ENCODE measurements at places on chromosomes 2 and 18.

- no peak for DNase-seq
These were observed 8.6 kb upstream of the TMEM214 start for GRCh38 chr2:27024188-27024587.

- no peak for DNase-seq
These were observed 32.1 kb downstream of the ASAP2 start for GRCh38 chr2:9238591-9239326.

DNA sequence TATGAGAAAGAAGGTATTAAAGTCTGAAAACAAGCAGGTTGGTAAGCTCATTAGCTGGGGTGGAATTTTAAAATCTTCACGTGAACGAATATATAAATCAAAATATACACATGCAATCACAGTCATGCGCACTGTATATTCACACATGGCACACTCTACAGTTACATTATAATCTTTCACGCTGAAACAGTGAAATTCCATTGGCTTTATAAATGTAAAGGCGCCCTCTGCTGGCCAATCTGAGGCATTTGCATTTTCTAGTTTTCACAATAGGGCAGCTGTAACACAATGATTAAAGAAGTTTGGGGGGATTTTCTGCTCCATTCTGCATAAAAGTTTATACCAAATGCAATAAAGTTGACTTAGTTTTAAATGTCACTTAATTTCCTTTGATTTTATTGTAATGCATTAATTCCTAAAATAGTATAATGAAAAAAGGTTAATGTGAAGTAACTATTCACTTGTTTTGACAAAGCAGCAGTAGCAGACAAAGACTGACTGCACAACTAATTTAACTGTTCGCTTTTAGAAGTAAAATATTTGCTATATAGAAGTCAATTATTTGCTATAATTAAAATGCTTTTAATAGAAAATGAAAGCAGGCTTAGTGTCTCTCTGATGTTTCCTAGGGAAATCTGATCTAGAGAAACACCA is 17.2 kb downstream of the IFIH1 start:
- peak; percentile 19 for DNase-seq

GRCh38 chr2:132577686-132578085 is 92.3 kb downstream of the LYPD1 start:
- no peak for DNase-seq

- no peak for DNase-seq
These were observed 122.8 kb upstream of the COL5A2 start for GRCh38 chr2:189302274-189302948.

GRCh38 chr2:235105821-235106359 is 154.1 kb downstream of the SH3BP4 start:
- DNase-seq = no peak

GRCh38 chr2:190328573-190329147 is 9.0 kb upstream of the HIBCH start:
- no peak for DNase-seq

DNA sequence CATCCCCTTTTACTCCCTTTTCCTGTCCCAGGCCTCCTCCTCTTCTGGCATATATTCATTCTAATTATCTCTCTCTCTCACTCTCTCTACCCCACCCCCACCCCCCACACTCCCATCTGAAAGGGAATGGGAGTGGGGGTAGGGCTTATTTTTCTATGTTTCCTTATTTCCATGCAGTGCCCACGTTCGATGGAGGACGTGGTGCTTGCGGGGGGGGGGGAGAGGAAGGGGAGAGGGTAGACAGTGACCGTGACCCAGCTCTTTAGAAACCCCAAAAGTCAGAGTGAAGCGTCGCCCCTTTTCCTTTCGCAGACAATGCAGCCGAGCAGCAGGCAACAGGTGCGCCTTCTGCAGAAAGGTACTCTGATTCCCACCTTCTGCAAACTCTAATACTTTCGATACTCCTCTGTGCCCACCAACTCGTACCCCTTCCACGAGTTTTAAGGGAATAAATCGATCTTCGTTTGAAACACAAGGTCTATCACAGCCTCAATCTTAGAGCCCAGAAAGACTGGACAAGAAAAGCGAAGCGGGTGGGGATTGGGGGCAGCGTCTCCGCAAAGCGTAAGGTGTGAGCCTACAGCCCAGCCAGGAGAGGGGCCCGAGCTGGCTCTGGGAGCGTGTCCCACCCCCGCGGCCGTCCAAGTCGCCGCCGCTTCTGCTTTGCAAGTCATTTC is 891 bp upstream of the NR4A2 start:
- no peak for DNase-seq

DNA sequence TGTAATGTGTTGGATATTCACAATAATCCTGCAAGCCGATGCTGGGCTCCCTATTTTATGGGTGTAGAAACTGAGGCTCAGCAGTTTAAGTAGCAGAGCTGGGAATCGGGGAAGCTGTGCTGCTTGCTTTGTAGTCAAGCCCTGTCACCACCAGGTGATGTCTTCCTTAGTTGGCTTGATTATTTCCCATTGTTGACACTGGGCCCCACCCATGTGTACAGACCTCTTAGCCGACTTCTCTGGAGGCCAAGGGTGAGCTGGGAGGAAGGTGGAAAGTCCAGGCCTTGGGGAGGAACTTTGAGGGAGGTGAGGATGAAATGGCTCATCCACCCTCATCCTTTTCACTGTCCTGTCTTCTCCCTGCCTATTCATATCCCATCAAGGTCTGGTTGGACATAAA is 60.0 kb downstream of the CAPN13 start:
- DNase-seq = no peak

DNA sequence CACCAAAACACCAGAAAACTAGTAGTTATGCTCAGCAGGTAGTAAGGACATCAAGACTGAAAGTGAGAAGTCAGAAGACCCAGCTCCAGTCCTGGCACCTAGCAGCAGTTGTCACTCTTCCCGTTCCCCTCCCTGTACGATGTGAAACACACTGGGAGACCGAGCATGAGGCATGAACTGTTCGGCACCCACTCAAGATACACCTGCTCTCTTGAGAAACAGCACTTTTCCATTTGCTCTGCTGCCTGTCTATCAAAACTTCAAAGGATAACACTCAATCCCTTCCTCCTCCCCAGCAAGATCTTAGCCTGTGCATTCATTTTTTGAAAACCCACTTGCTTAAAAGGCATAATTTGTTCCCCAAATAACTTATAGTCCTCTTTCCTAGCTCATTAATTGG is 123.9 kb downstream of the PLEKHM3 start:
- DNase-seq = no peak

DNA sequence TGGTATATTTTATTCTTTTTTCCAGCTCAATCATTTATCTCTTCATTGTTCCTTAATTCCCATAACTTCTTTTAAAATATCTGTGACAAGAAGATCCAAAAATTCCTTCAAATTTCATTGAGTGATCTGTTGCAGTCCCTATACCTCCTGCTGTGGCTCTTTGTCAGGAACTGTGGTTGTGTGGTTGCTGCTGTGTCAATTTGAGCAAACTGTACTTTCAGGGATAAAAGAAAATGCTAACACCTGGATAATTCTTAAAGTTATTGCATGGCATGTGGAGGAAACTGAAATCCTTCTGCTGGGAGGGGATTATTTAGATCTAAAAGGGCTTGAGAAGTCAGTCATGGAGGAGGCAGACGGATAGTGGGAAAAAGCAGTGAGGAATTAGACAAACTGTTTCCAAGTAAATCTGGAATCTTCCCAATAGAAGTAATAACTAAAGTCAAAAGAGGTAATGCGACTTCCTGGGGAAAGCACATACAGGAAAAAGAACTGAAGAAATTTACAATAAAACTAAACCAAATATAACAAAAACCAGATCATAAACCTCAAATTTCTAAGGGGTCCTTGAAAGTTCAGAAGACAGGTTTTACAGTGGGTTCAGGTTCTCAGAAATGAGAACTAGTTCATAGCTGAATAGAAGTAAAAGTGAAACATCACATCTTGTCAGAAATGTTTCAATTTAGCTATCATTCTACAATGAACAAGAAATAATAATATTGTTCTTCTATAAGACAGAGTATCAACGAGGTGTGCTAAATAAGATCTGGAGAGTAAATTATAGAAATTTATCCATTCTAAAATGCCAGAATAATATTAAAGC is 33.5 kb upstream of the CD226 start:
- DNase-seq = no peak

- no peak for DNase-seq
These were observed 31.8 kb downstream of the METAP1D start for GRCh38 chr2:172031536-172031935.

DNA sequence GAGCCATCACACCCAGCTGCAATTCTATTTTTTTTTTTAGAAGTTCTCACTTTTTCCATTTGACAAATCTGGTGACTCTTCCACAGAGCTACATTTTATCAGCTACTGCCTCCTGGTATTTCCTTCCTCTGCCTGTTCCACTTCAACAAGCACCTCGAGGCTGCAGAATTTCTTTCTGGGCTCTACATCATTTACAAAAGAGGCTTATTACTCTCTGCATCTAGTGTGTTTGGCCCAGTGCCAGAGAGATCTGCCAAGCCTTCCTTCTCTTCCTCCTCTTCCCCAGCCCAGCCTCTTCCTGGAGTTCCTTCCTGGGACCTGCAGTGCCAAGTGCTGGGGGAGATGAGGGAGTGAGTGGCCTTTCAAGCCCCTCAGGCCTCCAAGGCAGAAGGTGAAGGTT is 119.6 kb upstream of the ITGA6 start:
- DNase-seq = peak; percentile 38

DNA sequence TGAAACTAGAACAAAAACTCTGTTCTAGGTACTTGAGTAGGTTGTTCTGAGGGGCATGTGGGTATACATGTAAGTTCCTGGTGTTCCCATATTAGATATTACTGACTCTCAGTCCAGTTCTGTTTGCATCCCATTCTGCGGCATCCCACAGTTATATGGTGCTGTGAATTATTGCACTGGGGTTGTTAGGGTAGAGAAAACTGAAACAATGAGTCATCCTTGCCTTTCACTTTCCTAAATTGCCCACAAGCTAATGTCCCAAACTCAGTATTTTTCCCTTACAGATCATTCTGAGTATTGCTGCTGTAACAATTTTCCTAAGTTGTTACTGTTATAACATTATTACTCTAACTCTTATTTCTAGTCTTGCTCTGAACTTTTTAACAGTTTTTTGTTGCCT is 3.0 kb downstream of the WDR75 start:
- DNase-seq = no peak

- DNase-seq = no peak
These were observed 28.4 kb downstream of the OTX1 start for GRCh38 chr2:63078852-63079606.

DNA sequence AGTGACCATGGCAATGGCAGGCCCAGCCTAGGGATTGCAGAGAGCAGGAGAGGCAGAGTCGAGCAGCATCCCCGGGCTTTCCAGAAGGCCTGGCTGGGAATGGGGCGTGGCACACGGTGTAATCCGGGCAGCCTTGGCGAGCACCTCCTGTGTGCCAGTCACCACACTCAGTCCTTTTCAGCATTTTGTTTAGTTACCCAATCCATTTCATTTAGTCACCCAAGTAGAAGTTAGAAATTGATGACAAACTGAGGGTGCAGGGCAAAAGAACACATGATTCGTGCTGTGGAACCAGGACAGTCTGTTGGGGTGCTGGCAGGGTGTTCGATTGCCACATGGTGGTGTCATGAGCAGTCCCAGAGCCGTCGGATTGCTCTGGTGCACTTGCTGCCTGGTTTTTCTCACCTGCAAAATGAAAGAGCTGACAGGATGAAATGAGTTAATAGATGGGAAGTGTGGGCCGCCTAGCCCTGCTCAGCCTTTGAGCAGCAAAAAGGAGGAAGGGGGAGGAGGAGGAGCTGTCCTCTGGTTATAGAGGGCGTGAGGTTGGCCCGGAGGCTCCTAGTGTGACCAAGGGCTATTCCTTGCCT is 299.4 kb downstream of the AGAP1 start:
- no peak for DNase-seq

DNA sequence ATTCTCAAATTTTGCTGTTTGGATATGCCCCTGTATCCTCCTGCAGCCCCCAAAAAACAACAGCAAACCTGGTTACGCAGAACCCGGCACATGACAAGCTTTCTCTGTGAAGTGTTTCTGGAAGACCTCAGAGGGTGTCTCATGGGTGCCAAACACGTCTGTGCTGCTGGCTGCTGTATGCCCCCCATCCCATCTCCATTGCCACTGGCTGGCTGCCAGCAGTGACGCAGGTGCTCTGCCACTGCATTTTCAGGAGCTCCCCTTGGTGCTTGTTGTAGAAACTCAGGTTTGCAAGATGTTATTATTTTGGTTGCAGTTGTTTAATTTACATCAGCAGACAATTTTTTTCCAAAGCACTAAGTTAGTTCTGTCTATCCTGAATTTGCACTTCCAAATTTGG is 166.4 kb upstream of the FANCL start:
- no peak for DNase-seq

GRCh38 chr18:12589448-12589847 is 68.5 kb downstream of the SPIRE1 start:
- peak; percentile 21 for DNase-seq

DNA sequence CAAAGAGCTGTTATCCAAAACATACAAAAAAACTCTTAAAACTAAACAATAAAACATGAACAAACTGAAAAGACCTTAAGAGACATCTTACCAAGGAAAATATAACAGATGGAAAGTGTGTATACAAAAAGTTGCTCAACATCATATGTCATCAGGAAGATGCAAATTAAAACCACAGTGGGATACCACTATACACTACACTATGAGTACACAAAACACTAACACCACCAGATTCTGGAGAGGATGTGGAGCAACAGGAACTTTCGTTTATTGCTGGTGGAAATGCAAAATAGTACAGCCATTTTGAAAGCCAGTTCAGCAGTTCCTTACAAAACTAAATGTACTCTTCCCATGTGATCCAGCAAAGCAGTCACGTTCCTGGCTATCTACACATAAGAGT is 221.4 kb downstream of the CMPK2 start:
- no peak for DNase-seq

- no peak for DNase-seq
These were observed 166.9 kb upstream of the KLF7 start for GRCh38 chr2:207332480-207333212.

DNA sequence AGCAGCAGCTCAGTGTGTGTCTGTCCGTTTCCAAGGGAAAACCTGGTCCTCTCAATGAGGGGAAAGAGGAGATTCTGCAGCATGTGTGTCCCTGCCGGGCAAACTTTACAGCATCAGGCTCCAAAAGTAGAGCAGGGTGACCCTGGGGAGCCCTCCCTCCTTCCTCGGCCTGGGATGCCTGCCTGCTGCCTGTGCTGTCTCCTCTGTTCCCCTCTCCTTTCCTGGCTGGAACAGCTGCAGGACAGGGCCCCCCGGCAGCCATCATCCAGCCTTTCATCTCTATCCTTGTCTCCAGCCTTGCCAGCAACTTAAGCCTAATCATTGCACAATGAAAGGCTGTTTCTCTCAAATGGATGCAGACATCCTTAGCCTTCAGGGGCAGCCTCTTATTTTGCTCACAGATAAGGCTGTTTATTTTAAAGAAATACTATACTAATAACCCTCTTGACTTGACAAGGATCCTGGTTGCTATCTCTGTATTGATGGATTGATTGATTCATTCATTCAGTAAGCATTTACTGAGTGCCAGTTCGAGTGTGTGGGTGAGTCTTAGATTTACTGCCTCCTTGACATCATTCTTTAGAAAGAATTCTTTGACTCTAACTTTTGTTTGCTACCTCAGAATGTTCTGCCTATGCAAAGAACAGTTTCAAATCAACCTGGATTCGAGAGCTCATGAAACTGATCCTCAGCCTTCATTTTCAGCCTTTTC is 40.6 kb upstream of the EDAR start:
- no peak for DNase-seq

Data from prostate gland (tissue), 2 donors.